Activated naive CD4-positive, alpha-beta T cell treated with anti-CD3 and anti-CD28 coated beads for 36 hours (primary cell): ENCODE measurements at places on chromosomes 6 and 20. TPM values are rescaled to one million over a fixed set of nuclear protein-coding genes. Genes with fewer than 3 reads are reported as not detected.

DNA sequence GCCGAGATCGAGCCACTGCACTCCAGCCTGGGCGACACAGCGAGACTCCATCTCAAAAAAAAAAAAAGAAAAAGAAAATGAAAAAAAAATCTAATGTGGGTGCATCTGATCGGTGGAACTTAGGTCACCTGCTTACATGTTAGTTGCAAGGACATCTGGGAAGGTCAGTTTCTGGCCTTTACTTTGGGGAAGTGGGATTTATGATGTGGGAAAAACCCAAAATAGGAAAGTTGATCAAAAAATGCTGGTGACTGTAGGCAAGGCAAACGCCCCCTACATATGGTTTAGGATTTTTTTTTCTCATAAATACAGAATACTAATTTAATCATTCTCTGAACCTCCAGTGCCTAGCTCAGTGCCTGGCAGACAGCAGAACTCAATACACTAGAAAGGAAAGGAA, 69.2 kb upstream of the PIM1 start:
- no peak for DNase-seq

- DNase-seq = no peak
These were observed 69.8 kb upstream of the NKX2-2 start for GRCh38 chr20:21583486-21584168.

CPNE5 gene
- 1.7 TPM for total RNA-seq

RHAG gene
- total RNA-seq = not detected
